ENCODE measurements at places on chromosomes 5 and 9. TPM values are rescaled to one million over a fixed set of nuclear protein-coding genes. Genes with fewer than 3 reads are reported as not detected.
A peak's percentile ranks its signal among the peaks of the same experiment; 100 is the strongest.

The ADAMTSL2 gene
- not detected for total RNA-seq

The TAF11L10 gene
- total RNA-seq: not detected

The TAL2 gene
- total RNA-seq: not detected

The MARVELD2 gene
- total RNA-seq: 21.6 TPM

GRCh38 chr9:69759021-69759420 lies 790 bp downstream of the PTAR1 start:
- no peak for DNase-seq

GRCh38 chr5:181261320-181262049 lies 542 bp upstream of the TRIM52 start:
- peak; percentile 48 for DNase-seq

GRCh38 chr5:54049963-54050362 lies 260.4 kb downstream of the ARL15 start:
- DNase-seq: no peak

DNA sequence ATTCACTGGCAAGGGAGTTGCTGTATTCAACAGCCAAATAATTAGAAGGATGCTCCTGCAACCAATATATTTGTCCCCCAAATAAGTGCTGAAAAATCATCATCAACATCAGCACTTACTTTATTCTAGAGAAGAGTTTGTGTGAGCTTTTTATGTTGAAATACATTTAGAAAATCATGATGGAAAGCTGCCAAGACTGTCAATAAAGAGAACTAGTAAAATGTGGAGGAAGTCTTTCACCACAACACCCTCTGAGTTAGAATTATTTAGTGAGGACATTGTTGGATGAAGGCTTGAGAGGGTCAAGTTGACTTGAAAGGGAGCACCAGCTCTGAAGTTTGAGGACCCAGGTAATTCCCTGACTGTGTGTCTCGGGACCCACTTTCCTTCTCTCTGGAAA lies 100.2 kb upstream of the TBCA start:
- DNase-seq: no peak

DNA sequence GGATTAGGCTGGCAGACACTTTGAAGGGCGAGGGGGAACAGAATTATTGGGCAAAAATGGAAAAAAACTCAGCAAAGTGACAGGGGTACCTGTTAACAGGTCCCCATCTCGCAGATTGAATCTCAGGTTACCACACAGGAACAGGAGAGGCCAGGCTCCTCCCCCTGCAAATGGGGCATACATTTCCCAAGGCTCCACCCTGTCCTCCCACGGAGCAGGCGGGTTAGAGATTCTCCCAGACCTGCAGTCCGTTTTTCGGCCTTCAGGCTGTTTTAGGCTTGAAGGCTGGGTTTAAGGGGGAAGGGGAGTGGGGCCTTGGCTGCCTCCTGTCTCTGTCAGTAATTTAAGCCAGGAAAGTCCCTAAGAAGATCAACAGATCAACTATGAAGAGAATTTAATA lies 42.7 kb downstream of the LRRC70 start:
- no peak for DNase-seq

- no peak for DNase-seq
These were observed 35.5 kb downstream of the GADD45G start for GRCh38 chr9:89640361-89640760.

DNA sequence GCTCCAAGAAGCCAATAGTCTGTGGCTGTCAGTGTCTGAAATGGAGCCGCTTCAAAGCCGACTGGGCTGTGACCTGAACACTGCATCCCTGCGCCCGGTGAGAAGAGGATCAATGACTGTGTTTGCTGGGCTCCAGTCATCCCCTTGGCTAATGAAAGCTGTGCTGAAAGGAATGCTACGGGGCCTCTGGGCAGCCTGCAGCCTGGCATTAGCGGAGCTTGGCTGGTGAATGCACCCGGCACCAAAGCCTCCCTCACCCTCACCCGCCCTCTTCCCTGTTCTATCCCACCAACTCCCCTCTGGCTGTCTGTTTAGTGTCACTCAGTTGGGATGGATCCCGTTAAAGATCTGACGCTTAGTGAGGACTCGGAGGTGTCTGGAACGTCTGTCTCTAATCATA lies 355.3 kb downstream of the BNC2 start:
- DNase-seq: no peak

DNA sequence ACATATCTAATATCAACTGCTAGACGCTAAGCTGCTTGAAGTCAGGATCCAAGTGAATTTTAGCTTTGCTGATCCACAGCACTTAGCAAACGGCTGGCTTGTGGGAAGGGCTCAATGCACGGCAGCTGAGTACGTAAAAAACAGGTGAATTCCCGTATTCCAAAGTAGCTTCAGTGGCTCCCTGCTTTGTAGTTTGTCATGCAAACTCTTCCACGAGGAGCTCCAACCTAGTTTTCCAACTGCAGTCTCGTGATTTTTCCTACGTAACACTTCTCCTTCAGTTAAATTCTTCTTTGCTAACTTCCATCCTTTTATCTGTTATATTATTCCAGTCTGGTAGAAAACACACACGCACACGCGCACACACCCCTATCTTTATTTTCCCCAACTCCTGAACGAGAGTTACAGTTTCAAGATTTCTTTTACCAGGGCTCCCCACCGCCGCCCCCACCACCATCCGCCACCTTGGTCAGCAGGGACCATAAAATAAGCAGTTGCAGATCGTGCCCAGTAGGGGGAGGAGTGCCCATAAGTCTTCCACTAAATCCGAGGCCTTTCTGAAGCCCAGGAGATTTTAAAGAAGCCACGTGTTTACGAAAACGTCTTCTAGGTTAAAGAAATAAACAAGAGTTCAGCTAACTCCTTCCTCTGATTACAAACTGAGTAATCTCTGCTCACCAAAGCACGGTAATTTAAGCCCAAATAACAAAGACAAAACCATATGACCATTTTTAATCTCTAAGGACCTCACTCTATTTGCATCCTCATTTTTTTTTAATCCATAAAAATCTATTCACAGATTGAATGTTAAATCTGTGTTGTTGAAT lies 34.8 kb upstream of the TRIO start:
- DNase-seq: peak; percentile 71

DNA sequence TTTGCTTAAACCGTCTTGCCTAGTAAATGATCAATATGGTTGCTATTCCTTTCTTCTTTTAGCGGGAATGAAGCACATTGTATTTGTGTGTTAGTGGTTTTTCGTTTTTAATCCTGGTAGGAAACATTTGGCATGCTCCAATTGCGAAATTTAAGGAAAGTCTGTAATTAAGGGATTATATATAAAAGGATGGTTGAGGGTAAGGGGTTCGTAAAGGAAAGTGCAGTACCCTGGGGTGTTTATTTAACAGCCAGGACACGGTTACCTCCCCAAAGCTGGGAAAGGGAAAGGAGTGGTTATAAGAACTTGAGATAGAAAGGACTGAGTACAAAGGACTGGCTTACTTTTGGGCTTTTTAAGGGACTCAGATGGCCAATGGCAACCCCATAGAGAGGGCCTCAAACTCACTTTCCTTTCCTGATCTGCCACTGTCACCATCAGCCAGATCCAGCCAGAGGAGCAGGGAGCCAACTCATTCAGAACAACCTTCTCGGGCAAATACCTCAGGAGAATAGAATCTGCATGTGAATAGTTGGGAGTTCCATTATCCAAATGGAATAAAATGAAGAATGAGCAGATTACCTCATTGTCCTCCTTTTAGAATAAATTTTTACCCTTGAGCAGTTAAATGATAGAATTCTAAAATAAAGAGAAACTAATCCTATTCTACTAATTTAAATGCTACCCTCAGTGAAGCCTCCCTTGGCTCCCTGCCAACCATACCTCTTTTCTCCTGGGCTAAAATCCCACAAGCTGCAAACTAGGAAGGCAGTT lies 117.7 kb downstream of the SNCAIP start:
- DNase-seq: no peak

GRCh38 chr5:103849934-103850333 lies 287.3 kb upstream of the NUDT12 start:
- peak; percentile 73 for DNase-seq

- DNase-seq: no peak
These were observed 112.7 kb upstream of the ITGA1 start for GRCh38 chr5:52674815-52675545.

- DNase-seq: no peak
These were observed 308.6 kb upstream of the EFNA5 start for GRCh38 chr5:107979291-107979690.

DNA sequence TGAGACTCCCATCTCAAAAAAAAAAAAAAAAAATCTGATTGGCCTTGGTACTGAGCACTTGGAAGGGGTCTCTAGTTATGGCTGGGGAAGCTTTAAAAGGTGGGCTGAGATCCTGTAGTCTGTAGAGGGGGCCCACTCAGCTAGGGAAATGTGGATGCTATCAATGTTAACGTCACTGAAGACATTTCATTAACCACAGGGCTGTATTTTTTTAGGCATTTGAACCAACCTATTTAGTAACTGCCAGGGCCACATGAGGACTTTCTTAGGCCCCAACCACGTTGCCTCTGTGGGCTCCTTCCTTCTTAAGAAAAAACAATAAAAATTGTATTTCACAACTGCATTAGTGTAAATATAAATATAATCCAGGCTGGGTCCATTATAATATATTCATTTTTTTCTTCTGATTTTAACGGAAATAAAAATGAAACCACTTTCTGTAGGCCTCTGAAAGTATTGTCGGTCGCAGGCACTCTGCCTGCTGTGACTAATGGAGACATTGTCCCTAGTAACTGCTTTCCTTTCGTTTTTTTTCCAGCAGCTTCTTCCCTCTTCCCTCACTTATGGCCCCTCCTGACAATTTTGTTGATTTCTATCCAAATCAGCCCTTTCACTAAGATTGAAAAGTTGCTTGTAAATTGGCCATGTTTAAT lies 71.6 kb downstream of the GCNT1 start:
- no peak for DNase-seq
